ENCODE measurements at places on chromosomes 13 and 19.

DNA sequence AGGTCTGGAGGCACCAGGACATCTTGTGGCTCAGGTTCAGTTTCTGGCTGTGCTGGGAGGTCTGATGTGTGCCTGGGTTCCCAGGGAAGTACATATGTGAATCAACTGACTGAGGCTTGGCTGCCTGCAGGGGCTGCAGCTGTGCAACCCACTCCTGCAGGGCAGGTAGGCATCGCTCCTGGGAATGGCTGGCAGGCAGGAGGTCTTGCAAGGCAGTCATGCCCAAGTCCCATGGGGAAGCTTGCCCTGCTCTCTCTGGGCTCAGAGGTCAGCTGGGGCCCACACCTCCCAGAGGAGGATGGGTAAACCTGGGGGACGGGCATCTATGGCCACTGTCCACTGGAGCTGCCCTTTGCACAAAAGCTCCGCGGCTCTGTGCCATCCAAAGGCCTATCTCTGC is 1141.8 kb downstream of the SLITRK1 start:
- DNase-seq, result no peak

GRCh38 chr19:35545001-35545854 is at the start of gene TMEM147:
Gene TMEM147 (plus strand): TSS chr19:35545626. CDS start chr19:35545740, 114 bp downstream.
- DNase-seq, result peak; percentile 64

GRCh38 chr19:49689133-49690078 is at the start of gene ADM5:
Gene ADM5 (plus strand): TSS chr19:49689594. CDS start chr19:49689838, 244 bp downstream.
- no peak for DNase-seq

GRCh38 chr19:43594710-43595604 is 977 bp downstream of the IRGQ start:
- DNase-seq, result no peak

- no peak for DNase-seq
These were observed 26.8 kb downstream of the SKA3 start for GRCh38 chr13:21149568-21149967.

DNA sequence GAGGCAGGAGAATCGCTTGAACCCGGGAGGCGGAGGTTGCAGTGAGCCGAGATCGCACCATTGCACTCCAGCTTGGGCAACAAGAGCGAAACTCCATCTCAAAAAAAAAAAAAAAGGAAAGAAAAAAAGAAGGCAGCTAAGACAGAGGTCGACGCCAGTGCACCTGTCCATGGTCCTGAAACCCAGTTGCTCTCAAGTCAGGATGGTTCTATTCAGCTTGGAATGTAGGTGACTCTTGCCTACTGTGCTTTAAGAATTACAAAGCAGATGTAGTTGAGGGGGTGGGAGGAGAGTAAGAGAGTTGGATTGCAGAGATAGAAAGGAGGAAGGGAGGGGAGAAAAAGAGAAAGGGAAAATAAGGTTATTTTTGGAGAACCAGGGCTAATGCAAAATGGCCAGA is 18.7 kb downstream of the CACNG7 start:
- DNase-seq, result no peak

All from cerebellar nuclear complex (tissue), 1 donor.